ENCODE measurements at places on chromosomes 3 and 15.

GRCh38 chr3:21893242-21893641, 142.2 kb upstream of the ZNF385D start:
- DNase-seq = no peak

DNA sequence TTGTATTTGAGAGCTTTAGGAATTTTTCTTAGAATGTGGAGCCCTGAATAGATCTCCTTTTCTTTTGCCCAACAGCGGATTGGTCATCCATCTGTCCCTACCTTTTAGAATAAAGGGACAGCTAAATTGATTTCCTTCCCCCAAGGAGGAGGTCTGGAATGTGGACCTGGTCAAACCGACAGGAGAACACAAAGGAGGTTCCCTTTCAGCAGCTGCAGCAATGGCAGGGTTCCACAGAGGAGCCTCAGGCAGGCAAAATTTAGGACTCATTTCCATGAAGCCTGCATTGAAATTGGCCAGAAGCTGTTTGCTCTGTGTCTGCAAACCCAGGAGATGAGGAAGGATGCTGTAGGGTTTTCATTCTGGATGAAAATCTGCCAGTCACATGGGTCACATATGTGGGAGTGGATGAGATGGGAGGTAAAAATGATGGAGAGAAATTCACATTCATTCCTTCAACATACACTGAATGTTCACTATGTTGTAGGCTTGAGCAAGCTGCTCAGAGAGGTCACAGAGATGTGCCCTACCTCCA, 77.3 kb downstream of the LRTM1 start:
- DNase-seq = no peak

DNA sequence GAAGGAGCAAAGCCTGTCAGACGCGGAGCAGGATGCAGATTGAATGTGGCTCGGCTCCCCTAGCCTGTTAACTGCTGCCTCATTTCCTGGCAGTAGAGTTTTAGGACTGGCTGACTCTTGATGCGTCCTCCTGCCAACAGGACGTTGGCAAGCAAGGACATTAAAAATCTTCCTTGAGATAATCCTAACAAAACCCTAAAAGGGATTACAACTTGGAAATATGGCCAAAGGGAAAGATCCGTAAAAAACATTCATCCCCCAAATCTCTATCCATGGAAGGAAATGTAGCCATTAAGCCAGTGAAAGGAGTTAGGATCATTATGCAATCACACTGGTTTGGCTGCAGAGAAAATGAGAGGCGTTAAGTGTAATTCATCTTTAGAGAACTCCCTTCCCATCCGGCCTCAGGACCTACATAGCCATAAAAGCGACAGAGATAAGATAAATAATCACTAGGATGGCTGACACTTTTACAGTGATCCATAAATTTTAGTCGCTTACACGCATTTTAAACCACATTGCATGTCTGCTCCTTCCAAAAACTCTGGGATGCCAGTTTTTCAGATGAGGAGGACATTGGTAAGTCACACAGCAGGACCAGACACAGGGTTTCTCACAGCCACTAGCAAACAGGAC, 44.5 kb upstream of the C3orf80 start:
- DNase-seq = no peak

GRCh38 chr3:177824190-177824786, 627.0 kb upstream of the TBL1XR1 start:
- DNase-seq = no peak

- DNase-seq = no peak
These were observed 83.3 kb upstream of the KCNH8 start for GRCh38 chr3:19065027-19065426.
